ENCODE measurements at places on chromosomes 1 and 21.

DNA sequence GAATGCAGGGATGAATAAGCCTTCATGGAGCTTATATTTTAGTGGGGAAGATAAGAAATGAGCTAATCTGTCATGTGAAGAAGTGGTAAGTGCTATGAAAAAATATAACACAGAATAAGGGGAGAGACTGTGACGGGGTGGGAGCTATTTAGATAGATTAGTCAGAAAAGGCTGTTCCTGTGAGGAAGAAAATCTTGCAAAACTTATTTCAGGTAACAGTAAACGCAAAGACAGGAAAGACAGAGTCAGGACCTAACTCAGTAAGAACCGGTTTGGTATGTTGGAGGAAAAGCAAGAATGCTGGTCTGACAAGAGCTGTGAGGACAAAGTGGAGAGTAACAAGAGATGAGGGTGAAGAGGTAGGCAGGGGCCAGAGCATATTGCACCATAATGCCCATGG is 22.0 kb downstream of the GNAI3 start:
- DNase-seq = no peak

DNA sequence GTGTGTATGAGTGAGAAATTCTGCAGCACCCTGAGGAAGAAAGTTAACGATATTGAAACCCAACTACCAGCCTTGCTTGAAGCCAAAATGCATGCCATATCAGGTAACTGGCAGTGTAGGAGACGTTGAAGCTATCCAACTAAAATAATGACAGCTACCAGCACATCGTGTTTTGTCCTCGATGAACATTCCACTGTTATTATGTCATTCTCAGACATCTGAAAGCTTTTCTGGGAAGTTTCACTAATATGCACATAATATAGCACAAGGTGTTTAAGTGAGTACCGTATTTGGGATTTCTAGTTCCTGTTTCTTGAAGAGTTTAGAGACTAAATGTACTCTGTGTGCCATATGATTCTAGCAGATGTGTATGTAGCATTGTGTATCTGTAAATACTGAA is 173.5 kb downstream of the DISC1 start:
- DNase-seq = no peak

DNA sequence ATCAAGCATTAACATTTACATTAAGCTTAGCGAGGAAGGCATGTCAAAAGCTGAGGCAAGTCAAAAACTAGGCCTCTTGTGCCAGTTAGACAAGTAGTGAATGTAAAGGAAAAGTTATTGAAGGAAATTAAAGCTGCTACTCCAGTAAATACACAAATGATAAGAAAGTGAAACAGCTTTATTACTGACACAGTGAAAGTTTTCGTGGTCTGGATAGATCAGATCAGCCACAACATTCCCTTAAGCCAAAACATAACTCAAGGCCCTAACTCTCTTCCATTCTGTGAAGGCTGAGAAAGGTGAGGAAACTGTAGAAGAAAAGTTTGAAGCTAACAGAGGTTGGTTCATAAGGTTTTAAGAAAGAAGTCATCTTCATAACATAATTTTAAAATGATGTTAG is 131.9 kb downstream of the VAV3 start:
- no peak for DNase-seq

DNA sequence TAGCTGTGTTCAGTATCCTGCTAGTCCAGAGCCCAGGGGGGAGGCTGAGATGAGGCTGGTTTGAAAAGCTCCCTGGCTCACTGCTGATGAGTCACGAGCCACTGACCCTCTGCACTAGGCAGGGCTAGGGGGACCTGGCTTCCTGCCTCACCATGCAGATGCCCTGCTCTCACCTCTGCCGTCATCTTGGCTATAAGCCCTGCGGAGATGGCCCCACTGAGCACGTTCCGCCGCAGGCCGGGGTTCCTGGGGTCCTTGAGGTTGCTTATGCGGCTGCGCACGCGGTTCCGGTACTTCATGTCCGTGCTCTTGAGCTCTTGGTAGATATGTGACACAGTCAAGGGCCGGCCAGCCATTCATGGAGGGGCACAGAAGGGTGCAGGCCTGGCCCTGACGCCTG is 24.1 kb upstream of the ZNF436 start:
- no peak for DNase-seq

GRCh38 chr1:200226268-200226968 is 183.4 kb downstream of the ZNF281 start:
- DNase-seq = no peak

- DNase-seq = no peak
Observed at GRCh38 chr21:39980241-39980820, 113.1 kb downstream of the PCP4 start.

- DNase-seq = no peak
Observed at GRCh38 chr1:32770741-32771548, 46.2 kb downstream of the YARS1 start.

- no peak for DNase-seq
Observed at GRCh38 chr1:53686091-53686964, 52.6 kb downstream of the GLIS1 start.
